Epithelial cell of alveolus of lung (primary cell): ENCODE measurements at places on chromosomes 2 and 18. TPM values are rescaled to one million over a fixed set of nuclear protein-coding genes. Genes with fewer than 3 reads are reported as not detected.

UGT1A1 gene
- not detected in 2 replicates for total RNA-seq

STPG4 gene
- 1.0 TPM in 1 of 2 replicates, not detected in the other for total RNA-seq

ABCG8 gene
- not detected in 2 replicates for total RNA-seq

CDH20 gene
- total RNA-seq: 0.13 TPM in 1 of 2 replicates, not detected in the other

PECR gene
- 4.6 and 7.0 TPM in 2 replicates for total RNA-seq

CKAP2L gene
- 5.6 and 19.4 TPM in 2 replicates for total RNA-seq

CD28 gene
- total RNA-seq: not detected in 2 replicates

PSMA8 gene
- not detected in 2 replicates for total RNA-seq

FSHR gene
- total RNA-seq: not detected in 2 replicates

XIRP2 gene
- total RNA-seq: under 0.01 and 0.65 TPM in 2 replicates

ANKRD23 gene
- 1.2 and 1.7 TPM in 2 replicates for total RNA-seq

IL36RN gene
- total RNA-seq: not detected in 2 replicates

ATOH8 gene
- total RNA-seq: 5.3 and 63.2 TPM in 2 replicates

PUM2 gene
- total RNA-seq: 23.5 and 45.4 TPM in 2 replicates

SLC23A3 gene
- total RNA-seq: 1.4 TPM in 1 of 2 replicates, not detected in the other

LRRTM1 gene
- total RNA-seq: not detected in 2 replicates

GAD1 gene
- not detected in 2 replicates for total RNA-seq

PSTPIP2 gene
- 3.3 and 11.2 TPM in 2 replicates for total RNA-seq

TDRD15 gene
- total RNA-seq: not detected in 2 replicates

DCDC2C gene
- total RNA-seq: not detected in 2 replicates

STAMBP gene
- 32.3 and 39.3 TPM in 2 replicates for total RNA-seq

ITPRIPL1 gene
- total RNA-seq: 4.9 and 5.3 TPM in 2 replicates

MDH1B gene
- total RNA-seq: 0.26 and 1.3 TPM in 2 replicates

PLGLB1 gene
- total RNA-seq: 0.13 and 1.2 TPM in 2 replicates

ARMC9 gene
- 16.3 and 20.8 TPM in 2 replicates for total RNA-seq

B3GNT7 gene
- total RNA-seq: 0.80 and 1.3 TPM in 2 replicates

LOXHD1 gene
- total RNA-seq: not detected in 2 replicates

PRPF40A gene
- 76.6 and 88.3 TPM in 2 replicates for total RNA-seq

PROKR1 gene
- 0.08 and 0.13 TPM in 2 replicates for total RNA-seq

ANTXR1 gene
- total RNA-seq: 35.7 and 98.2 TPM in 2 replicates

MAL gene
- not detected in 2 replicates for total RNA-seq

TFCP2L1 gene
- 0.13 and 0.16 TPM in 2 replicates for total RNA-seq

NRP2 gene
- 35.7 and 51.8 TPM in 2 replicates for total RNA-seq

FOSL2 gene
- total RNA-seq: 42.4 and 67.1 TPM in 2 replicates

RUFY4 gene
- total RNA-seq: not detected in 2 replicates

CREB1 gene
- 28.2 and 29.4 TPM in 2 replicates for total RNA-seq

VIT gene
- total RNA-seq: 0.39 TPM in 1 of 2 replicates, not detected in the other

REG1B gene
- total RNA-seq: not detected in 2 replicates

AQP12A gene
- not detected in 2 replicates for total RNA-seq

TUBB8B gene
- not detected in 2 replicates for total RNA-seq
